T-helper 17 cell (primary cell): ENCODE measurements at places on chromosomes 7 and 10.

DNA sequence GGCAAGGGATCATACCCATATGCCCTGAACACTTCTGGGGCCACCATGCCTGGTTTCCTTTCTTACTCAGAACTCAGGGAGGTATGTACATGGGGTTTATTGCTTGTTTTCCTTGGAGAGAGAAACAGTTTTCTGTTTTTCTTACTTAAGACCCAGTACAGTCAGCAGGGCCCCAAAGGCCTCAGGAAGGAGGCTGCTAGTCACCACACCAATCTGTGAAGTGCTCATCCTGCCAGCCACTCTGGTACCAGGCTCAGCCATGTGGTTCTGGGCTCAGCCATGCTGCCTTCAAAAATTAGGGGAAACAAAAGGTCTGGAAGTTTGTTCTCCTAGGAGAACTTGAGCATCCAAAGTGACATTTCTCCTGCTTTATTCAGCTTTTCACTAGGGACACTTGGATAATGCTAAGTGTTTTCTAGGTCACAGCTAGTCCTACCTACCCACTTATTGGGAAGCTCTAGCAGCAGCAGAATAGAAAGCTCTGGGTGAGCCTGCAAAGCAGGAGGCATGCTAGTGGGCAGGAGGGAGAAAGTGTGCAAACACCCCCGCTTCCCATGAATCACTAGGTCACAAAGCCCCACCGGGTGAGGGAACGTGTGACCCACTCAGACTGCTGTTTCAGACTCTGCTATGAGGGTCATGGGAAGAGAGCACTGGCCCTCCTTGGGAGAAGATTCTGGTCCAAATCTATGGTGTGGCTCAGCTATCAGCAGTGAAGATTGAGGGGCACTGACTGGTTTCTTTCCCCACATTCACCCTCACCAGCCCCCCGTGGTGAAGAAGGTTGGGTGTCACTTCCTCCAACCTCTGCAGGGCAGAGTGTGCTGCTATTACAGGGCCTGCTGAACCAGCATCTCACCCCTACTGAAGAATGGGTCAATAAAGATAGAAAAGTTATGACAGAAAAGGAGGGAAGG lies 23.9 kb downstream of the NUDCD3 start:
- no peak for DNase-seq

- DNase-seq, result no peak
These were observed 77.9 kb downstream of the CARD11 start for GRCh38 chr7:2965745-2966270.

DNA sequence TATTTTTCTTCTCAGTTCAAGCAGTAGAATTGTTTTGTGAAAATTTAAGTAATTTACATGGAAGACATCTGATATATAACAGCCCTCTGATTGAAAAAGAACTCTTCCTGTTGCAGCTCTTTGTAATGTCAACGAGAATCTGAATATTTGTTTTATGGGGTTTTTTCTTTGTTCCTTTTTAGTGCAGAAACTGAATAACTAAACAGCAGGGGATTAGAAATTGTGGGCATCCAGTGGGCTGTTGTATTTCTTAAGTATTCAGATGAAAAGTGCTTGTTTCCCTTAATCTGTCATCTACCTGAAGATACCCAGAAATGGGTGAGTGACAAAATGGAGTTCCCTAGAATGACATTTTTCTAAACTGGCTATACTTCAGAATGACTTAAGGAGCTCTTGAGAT lies 7.4 kb downstream of the ARL4A start:
- no peak for DNase-seq

DNA sequence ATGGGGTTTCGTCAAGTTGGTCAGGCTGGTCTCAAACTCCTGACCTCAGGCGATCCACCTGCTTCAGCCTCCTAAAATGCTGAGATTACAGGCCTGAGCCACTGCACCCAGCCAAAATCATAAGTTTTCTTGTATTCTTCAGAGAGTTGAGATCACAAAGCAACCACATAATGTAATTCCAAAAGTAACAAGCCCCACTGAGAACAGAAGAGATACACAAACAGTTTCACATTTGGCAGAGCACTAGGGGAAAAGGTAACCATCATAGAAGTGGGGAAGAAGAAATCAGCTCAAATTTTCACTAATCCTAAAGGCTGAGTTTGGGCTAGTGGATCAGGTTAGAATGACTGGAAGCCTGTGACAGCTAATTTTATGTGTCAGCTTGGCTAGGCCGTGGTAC lies 5.4 kb upstream of the CEP41 start:
- DNase-seq, result no peak

DNA sequence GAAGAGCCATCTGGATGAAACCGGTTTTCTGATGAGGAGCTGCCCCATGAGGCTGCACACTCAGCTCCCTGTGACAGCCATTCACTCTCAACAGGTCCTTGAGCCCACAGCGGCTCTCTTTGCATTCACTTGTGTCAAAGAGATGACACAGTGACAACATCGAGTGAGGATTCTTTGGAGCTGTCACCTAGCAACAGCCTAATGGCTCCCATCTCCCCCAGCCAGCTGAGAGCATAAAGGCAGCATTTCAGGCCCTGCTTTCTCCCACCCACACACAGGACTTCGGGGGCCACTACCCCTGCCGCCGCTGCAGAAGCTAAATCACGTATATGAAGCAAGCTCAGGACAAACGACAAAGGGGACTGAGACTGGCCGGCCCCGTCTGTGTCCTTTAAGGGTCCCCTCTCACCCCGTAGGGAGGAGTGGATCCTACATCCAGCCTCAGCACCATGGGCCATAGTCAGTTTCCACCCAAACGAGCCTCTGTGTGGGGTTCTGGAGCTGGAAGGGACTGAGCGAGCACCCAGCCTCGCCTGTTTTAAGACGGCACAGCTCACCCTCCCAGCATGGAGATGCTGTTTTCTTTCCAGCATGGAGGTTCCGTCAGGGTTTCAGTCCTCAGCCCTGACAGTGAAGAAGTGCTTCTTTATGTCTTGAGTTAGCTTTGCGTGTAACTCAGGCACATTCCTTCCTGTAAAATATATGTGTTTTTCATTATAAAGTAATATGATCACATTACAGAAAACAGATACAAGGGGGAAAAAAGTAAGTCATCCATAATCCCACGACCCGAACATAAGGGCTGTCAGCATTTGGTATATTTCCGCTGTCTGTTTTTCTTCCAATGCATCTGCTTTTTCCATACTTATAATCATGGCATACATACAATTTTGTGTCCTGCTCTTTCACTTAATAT lies 4.9 kb downstream of the CPA4 start:
- no peak for DNase-seq

- DNase-seq, result no peak
These were observed 25.1 kb downstream of the RHEB start for GRCh38 chr7:151494298-151495284.

- no peak for DNase-seq
These were observed 248.1 kb downstream of the LRMDA start for GRCh38 chr10:75679536-75679935.

GRCh38 chr7:106872763-106873162 lies 7.7 kb downstream of the PIK3CG start:
- no peak for DNase-seq

DNA sequence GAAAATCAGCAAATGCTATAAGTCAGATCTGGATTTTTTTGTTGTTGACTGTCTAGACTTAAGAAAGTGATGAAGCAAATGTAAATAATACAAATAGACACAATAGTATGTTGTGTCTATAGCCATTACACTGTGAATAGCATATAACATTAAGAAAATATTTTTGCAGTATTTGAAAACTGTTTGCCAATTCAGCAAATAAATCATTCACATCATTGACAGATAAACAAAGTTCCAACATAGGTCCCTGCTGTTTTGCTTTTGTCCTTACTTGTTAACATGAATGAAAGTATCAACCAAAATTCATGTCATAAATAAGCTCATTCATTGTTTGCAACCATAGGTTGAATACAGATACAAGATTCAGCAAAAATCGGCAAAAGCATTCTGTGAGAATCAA lies 200.5 kb downstream of the KIF20B start:
- no peak for DNase-seq

DNA sequence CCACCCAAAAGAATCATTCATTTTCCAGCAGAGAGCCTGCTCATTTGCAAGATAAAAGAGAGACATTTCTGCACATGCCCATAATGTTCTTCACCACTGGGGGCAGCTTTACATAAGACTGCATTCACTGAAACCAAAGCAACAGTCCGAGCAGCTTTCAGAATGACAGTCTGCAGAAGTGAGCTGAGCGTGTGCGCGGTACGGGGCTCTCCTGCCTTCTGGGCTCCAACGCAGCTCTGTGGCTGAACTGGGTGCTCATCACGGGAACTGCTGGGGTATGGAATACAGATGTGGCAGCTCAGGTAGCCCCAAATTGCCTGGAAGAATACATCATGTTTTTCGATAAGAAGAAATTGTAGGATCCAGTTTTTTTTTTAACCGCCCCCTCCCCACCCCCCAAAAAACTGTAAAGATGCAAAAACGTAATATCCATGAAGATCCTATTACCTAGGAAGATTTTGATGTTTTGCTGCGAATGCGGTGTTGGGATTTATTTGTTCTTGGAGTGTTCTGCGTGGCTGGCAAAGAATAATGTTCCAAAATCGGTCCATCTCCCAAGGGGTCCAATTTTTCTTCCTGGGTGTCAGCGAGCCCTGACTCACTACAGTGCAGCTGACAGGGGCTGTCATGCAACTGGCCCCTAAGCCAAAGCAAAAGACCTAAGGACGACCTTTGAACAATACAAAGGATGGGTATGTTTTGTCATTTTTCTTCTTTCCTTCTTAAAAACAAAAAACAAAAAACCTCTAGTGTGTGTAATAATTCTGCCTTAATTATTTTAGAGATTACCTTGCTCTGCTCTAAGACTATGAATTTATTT lies at the start of gene LRRTM3:
TSS of gene LRRTM3 (plus strand) at position 141 of the 820 bp plus-strand sequence.
- DNase-seq, result no peak

GRCh38 chr10:76404531-76404930 lies 973.1 kb downstream of the LRMDA start:
- no peak for DNase-seq

DNA sequence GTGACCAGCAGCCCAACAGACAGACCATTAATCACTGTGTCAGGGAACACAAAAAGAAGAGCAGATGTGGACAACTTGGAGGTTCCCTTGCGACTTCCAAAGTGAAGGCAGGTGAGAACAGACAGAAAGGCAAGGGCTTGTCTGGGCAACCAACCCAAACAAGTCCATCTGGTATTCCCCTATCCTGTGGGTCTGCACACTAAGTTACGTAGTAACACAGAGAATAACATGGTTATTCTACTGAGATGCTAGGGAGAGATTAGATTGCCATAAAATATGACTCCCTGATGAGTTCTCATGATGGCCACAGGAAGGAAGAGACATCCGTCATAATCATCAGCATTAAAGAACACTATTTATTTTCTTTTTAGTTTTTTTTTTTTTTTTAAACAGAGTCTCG lies 252.2 kb downstream of the CALN1 start:
- DNase-seq, result no peak

DNA sequence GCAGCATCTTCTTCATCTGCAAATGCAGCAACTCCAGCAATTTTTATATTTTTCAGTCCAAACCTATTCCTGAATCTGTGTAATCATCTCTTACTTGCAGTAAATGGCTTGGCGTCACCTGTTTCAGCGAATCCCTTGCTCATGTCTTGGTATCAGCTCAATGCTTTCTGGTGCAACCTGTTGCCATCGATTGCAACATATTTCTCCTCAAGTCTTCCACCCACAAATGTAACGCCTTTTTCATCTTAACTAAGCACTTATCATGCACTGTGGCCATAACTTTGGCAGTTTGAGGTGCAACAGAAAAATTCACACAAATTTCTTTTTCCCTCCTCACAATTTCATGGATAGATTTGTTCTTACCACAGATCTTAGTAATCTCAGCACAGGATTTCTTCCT lies 168.3 kb downstream of the HERPUD2 start:
- DNase-seq, result no peak

DNA sequence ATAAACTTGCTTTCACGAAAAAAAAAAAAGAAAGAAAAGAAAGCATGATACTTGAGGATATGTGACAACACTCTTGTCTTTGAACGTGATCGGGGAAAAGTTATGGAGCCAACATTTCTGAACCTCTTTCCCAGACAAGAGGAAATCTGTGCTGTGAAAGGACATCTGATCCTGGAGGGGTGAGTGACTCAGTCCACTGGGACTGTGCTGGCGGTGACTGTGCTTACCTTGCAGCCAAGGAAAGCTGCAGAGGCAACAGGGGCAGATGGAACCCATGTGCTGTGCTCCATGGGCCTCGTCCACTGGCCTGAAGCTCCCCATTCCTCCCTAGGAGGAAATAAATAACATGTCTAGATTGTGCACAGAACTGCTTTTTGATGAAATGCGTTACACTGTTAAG lies 116.5 kb upstream of the RAB11FIP2 start:
- DNase-seq, result no peak

DNA sequence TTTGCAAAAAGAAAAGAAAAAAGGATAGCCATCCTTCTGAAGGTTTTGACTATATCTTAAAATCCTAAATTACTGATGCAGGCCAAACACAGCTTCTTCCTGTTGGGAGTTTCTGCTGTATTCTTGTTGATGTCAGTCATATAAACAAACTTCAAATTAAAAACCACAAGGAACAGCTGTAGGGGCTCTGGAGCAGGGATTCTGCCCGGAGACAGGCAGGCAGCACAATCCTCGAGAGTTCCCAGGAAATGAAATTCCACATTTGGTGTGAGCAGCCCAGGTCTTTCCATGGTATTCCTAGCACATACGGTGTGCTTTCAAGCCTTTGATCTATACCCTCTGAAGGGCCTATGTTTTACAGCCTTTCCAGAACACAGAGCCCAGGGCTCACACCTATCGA lies 43.2 kb downstream of the INSYN2A start:
- no peak for DNase-seq

- peak; percentile 26 for DNase-seq
These were observed 113.4 kb downstream of the PTPN20 start for GRCh38 chr10:47024399-47025252.

DNA sequence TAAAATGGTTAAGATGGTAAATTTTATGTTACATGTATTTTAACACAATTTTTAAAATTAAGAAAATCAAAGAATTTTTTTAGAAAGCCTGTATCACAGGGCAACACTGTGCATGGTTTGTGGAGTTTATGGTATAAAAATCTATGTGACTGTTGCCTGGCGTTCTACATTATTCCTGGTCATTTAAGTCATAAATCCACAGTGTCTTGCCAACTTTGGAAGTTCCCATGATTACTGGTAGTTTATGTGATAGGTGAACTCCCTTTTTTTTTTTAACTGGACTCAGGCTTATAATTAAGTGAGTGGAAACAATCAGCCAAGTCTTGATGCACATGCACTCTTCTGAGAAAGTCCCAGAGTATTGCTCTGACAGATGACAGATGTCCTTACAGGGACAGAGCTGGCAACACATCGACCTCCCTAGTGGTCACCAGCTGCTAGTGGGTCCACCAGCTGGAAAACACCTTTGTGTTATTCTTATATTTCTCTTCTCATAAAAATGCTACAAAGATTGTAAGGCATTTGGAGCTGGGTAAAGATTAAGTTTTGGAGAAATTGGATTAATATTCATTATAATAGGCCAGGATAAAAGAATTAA lies 8.8 kb upstream of the STN1 start:
- DNase-seq, result no peak

DNA sequence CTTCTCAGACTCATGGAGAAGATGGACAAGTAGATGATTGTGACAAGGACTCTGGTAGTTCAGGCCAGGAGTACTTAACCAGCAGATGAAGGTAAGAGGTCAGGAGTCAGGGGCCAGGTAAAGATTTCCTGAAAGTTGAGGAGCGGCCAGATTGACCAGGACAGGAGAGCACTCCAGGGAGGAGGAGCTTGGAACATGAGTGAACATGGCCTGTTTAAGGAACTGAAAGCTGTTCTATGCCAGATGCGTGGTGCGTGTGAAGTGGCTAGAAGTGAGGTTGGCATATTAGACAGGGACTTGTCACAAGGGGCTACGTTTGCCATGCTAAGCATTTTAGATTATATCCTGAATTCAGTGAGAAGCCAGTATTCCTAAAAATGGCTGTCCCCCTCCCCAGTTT lies 157.2 kb downstream of the WNT2 start:
- DNase-seq, result no peak

- DNase-seq, result no peak
These were observed 658.0 kb downstream of the TYW1 start for GRCh38 chr7:67654642-67655041.
